NCI-H1105 treated with DMSO at 0.1 percent for 48 hours (cell line): ENCODE measurements at places on chromosomes 1 and 21.

DNA sequence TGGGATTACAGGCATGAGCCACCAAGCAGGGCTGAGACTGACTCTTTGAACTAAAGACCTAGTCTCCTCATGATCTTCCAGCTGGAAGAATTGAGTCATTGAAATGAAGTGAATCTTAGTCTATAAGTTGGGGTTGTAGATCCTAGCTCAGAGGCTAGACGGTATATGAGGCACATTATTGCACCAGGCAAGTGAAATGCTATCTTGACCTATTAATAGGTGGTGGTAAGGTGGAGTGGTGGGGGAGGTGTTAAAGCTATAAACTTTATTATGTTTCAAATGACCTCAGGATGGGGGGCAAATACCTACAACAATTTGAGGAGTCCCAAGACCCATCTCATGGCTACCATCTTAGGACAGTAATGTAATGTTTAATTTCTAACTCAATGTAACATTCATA lies 36.8 kb upstream of the SLC16A1 start:
- DNase-seq, result no peak

GRCh38 chr1:173016419-173016818 lies 34.3 kb downstream of the TNFSF18 start:
- DNase-seq, result no peak

- peak; percentile 77 for DNase-seq
Observed at GRCh38 chr1:115714572-115715141, 53.9 kb downstream of the CASQ2 start.

DNA sequence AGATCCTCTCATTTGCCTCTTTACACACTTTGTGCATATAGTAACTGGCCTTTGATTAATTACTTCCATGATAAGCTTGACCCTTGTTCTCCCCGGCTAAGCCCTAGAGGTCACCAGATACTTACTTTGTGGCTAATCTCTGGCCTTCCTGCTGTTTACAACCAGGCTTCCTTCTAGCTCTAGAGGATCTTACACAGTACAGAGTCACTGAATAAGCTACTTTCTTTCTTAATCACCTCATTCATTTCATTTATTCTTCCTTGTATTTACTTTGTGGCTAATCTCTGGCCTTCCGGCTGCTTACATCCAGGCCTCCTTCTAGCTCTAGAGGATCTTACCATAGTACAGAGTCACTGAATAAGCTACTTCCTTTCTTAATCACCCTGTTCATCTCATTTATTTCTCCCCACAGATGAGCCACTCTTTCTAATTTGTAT lies 144.3 kb upstream of the C1orf21 start:
- peak; percentile 19 for DNase-seq

DNA sequence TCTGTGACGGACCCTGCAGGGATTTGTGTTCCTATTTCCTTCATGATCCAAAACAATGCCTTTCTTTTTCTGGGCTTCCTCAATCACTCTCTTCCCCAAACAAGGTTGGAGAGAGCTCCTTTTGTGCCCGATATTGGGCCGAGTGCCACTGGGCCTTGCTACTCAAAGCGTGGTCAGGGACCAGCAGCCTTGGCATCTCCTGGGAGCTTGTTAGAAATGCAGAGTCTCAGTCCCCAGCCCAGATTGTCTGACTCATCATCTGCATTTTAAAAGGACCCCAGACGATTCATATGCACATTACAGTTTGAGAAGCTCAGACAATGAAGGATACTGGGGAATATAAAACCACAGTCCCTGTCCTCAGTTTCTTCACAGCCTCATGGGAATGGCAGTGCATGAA lies 19.9 kb downstream of the ADORA1 start:
- no peak for DNase-seq

DNA sequence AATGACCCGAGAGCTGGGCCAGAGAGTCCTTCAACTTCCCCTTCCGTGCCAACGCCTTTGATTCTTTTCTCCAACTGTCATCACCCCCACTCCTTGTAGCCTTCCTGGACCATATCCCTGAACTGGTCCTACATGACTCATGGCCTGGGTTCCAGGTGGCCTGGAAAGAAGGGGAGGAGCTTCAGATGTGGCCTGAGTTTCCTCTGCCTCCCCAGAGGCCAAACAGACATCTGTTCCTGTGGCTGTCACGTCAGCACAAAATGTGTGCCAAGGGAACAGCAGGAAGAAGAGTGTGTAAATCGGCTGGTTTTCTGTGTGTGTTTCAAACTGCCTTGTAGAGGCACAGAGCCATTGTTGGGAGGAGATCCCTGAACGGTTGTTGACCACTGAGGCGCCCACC lies 24.9 kb upstream of the KIRREL1 start:
- no peak for DNase-seq

DNA sequence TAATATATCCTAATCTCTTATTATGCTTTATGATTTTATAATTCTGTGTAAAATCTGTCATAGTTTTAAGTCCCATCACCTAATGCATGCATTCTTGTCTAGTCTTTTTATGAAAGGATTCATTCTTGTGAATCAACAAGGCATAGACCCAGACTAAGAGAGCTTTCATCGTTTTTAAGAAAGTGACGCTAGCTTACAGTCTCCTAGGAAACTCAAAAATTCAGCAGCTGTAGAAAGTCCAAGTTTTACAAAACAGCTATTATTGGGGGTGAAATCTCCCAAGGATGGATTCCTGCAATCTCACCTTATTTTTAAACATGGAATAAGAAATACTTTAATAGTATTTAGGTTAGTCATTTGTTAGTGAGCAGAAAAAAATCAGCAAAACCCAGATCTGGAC lies 104.7 kb downstream of the NCAM2 start:
- DNase-seq, result no peak

DNA sequence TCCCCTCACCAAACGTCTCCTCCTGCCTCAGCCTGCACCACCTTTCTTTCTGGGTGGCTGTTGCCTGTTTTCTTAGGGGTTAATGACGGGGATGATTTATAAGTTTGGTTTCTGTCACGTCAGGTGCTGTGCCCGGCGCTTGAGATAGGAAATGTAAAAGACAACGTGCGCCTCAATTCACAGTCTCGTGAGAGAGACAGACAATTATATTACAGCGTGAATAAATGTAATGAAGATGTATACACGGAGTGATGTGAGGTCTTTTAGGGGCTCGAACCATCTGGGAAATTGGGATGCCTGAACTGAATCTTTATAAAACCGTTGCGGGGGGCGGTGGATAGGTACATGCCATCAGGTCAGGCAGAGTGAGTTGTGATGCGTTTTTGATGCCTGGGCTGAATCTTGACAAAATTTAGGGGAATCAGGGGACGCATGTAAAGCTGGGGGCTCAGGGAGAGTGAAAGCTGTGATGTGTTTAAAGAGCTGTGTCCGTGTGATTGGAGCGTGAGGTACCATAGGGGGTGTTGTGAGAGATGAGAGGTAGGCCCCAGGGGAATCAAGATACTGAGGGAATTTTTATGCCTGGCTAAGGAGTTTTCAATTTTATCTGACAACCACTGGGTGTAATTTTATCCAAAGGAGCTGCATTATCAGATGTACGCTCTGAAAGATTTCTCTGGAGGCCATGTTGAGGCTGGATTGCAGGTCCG lies 831 bp downstream of the TIPRL start:
- DNase-seq, result peak; percentile 14

DNA sequence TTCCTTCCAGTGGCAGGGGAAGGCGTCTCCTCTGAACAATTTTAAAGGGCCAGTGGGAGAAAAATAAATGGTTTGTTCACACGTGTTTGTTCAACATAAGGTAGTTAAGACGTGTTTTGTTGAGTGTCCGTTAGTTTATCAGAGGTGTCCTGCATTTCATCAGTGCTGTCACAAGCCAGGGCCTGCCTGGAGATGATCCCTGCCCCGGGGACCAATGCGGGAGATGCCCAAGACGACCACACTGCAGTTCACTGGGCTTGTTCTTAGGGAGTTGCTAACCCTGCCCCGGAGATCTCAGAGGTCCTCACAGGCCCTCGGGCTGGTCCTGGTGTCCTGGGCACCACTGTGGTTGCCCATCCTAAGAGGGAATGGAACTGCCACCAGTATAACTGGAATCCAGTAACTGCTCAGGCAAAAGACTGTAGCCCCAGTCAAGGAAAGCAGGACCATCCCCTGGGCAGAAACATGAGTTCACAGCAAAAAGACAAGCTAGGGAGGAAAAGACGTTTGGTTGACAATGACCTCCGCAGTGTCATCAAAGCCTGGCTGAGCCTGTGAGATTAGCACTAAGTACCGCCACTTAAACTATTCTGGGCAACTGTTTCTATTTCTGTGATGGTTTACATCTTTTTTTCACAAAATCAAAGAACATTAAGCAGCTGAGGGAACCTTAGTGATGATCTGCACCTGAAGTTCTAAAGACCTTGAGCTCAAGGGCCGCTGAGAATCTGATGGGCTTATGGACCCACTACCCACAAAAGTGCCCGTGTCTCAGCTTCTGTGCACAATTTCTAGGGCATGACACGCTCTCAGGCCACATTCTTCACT lies 44.9 kb upstream of the LIN9 start:
- no peak for DNase-seq

- DNase-seq, result no peak
Observed at GRCh38 chr1:216390956-216391355, 32.3 kb downstream of the USH2A start.

DNA sequence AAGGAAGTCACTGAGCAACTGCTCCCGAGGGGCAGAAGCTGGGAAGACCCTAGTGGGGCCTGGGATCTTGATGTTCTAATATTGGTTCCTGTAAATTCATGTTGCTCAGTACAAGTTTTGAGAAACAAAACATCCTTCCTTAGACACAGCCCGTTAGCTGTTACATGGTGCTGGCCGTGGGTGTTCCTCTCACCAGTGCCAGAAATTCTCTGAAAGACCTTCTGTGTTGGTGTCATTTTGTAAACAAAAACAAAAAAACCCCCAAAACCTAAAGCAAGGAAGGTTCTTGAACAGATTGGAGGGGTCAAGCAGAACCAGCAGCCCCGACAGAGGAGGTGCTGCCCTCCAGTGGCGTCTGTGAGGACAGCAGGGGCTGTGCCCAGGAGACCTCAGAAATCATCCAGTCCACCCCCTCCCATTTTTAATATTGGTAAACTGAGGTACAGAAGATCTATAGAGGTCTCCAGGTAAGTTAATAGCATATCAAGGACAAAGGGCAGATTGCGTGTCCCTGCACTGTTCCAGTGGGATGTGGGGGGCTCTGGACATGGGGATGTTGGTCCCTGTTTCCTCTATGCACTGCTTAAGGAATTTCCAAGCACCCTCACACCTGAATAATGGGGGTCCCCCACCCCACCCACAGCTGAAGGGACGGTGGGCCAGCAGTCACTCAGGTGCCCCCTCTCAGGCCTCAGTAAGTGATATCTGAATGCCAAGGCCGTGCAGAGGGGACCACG lies 38.2 kb downstream of the SLC2A7 start:
- peak; percentile 7 for DNase-seq

DNA sequence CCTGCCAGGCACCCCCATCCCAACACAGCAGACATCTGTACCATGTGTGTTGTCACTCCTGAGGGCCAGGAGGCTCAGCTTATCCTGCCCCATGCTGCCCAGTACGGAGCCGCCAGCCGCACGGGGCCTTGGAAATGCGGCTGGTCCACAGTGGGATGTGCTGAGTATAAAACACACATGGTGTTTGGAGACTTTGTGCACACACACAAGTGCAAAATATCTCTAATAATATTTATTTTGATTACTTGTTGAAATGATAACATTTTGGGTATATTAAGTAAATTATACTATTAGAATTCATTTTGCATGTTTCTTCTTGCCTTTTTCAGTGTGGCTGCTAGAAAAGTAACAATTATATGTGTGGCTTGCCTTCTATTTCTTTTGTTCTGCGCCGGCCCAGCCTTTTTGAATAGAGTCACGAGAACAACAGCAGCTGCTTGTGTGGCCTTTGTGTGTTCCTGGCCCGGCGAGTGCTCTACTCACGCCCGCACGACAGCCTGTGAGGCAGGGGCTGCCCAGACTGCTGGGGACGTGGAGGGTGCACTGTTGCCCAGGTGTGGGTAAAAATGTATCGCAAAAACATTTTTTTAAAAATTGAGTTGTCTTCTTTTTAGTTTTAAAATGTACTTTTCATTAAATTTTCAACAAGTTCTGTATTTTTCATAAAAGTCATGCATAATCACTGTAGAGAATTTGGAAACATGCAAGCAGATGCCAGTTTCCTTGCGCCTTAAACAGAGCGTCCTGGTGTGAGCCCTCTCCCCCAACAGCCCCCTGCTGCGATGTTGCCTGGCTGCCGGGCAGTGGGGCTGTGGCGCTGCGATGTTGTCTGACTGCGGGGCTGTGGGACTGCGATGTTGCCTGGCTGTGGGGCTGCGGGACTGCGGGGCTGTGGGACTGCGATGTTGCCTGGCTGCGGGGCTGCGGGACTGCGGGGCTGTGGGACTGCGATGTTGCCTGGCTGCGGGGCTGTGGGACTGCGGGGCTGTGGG lies 35.5 kb downstream of the COQ8A start:
- DNase-seq, result peak; percentile 34

DNA sequence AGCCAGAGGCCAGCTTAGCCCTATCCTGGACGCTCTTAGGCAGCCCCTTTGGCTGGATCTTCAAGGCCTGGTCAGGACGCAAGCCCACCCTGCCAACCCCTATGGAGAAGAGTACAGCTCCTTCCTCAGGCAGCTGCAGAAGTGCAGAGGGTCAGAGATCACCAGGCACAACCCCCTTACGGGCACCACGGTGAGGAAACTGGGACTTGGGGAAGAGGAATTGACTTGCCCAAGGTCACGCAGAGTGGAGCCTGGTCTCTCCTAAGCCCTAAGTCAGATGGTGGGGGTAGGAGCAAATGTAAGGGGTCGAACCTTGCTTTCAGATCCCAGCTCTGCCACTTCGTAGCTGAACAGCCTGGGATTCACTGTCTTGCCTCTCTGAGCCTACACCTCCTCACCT lies 3.7 kb downstream of the E2F2 start:
- DNase-seq, result no peak

DNA sequence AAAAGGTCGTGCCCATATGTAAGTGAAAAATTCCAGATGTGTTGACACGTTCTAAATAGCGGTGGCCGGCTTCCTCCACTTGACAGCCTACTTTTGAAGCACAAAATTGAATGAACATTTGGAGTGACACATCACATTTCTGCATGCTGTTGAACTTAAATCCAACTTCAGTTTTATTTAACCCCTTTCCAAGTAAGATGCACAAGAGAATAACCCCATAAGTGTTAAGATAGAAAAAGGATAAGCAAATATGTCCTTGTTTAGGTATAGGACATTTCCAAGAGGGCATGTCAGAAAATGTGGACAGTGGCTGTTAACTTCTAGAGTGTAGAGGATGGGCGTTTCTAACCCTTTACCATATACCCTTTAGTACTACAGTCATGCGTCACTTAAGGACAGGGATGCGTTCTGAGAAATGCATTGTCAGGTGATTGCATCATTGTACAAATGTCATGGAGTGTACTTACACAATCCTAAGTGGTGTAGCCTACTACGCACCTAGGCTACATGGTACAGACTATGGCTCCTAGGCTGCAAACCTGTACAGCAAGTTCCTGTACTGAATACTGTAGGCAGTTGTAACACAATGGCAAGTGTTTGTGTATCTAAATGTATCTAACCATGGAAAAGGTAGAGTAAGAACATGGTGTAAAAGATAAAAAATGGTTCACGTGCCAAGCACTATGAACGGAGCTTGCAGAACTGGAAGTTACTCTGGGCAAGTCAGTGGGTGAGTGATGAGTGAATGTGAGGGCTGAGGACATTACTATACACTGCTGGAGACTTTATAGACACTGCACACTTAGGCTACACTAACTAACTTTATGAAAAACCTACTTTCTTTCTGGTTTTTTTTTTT lies 9.3 kb upstream of the FAM89A start:
- no peak for DNase-seq
